ENCODE measurements at places on chromosomes 5 and 9.

- DNase-seq, result no peak
Observed at GRCh38 chr9:129908906-129909305, 73.6 kb downstream of the USP20 start.

GRCh38 chr5:81388169-81388568 is 5.8 kb downstream of the ACOT12 start:
- DNase-seq, result no peak

DNA sequence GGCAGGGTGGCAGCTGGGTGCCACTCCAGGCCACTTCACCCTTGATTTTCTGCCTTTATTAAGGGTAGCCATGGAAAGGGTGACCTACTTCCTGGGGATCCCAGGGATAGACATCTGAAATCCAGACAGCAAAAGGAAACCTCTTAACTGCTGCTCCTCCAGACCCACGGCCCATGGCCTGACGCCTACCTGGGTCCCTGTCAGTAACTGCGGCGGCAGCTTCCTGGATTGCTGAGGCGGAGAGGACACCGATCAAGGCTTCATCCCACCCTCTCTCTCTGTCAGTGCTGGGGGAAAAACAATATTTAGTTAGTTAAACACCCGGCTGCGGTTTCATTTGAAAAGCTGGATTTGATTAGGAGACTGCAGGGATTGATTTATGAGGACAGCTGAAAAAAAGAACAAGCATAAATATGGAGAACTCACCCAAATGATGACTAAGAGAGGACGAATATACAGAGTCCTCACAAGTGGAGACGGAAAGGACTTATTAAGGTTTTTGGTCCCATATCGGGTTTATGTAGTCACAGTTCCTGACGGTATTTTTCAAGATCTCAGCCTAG is 158.7 kb upstream of the KLF4 start:
- no peak for DNase-seq

GRCh38 chr9:73541923-73542322 is 390.3 kb downstream of the ANXA1 start:
- no peak for DNase-seq

GRCh38 chr5:95770830-95771708 is 39.9 kb downstream of the RHOBTB3 start:
- DNase-seq, result no peak

GRCh38 chr5:34524123-34524522 is 132.0 kb upstream of the RAI14 start:
- no peak for DNase-seq

GRCh38 chr5:58300346-58300895 is 159.5 kb downstream of the PLK2 start:
- no peak for DNase-seq

GRCh38 chr9:93392974-93393373 is 58.5 kb upstream of the FAM120A start:
- no peak for DNase-seq

DNA sequence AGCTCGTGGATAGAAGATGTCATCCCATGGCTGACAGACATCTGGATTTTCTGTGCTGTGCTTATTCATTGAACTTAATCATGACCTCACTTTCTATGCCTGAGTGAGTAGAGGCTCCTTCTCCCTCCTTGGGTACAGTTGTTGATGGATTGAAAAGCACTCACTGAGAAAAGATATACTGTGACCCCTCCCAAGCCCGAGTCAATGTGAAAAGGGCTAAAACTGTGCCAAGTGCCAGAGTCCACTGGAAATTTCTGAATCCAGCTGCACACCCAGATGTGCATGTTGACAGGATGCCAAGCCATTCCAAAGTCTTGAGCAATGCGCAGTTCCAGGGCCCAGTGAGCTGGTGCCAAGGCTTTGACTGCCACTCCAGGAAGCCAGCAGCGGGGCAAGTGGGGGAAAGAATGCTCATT is 473.0 kb downstream of the NTRK2 start:
- DNase-seq, result no peak

GRCh38 chr9:3032898-3033297 is 189.0 kb upstream of the PUM3 start:
- no peak for DNase-seq

DNA sequence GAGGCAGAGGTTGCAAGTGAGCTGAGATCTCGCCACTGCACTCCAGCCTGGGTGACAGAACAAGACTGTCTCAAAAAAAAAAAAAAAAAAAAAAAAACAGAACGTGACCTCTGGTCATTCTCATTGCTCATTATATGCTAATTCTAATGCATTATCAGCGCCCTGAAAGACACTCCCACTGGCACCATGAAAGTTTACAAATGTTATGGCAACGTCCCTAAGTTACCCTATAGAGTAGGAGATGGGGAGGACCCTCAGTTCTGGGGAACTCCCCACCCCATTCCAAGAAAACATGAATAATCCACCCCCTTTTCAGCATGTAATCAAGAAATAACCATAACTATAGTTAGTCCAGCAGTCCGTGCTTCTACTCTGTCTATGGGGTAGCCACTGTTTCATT is 48.9 kb upstream of the DENND4C start:
- no peak for DNase-seq

DNA sequence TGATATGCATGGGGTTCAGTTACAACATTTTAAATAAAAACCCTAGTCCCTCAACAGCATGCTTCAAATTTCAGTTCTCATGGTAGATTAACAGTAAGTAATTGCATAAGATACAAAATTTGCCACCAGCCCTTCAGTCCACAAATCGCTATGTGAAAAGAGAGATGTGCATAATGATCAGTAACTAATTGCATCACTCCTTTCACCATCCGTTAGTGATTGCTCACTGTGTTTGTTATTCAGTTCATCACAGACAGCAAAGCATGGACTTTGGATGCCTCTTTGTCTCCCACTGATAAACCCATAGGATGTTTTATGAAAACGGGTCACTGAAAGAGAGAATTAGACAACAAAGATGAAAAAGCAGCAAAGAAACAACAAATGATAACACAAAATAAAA is 103.2 kb downstream of the MCTP1 start:
- DNase-seq, result no peak

DNA sequence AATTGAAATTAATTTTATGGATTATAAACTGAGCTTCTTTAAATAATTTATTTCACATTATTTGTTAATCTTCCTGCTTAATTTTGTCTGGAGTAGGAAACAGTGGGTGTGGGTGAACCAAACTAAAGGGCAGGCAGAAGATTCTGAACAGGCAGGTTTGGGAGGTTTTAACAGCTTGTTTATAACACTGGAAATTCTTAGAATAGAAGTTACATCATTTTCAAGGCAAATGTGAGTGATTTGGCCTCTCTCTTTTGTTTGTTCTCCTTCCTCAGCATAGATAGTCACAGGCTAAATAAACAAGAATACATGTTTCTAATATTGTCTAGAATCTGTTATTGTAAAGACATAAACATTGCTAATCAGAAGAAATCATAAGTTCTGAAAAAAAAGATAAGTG is 970.9 kb upstream of the NUDT12 start:
- no peak for DNase-seq

GRCh38 chr9:132068605-132069004 is 11.1 kb downstream of the MED27 start:
- no peak for DNase-seq

DNA sequence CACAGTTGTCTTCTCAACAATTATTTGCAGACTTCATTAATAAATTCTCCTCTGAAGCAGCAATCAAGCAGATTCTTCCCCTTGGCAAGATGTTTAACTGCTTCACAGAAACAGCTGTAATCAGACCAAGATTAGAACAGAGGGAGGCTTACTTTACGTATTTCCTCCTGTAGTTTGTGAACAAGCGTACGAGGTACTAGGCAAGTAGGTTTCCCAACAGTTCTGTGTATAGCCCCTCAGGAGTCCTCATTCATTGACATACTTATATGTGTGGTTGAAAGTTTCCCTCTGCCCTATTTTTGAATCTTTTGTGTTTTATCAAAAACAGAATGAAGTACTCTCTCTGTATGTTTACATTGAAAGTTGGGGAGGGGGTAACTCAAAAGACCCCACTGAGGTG is 128.0 kb downstream of the SPATA31D1 start:
- no peak for DNase-seq

- no peak for DNase-seq
Observed at GRCh38 chr5:75568202-75568601, 43.1 kb upstream of the ANKDD1B start.

DNA sequence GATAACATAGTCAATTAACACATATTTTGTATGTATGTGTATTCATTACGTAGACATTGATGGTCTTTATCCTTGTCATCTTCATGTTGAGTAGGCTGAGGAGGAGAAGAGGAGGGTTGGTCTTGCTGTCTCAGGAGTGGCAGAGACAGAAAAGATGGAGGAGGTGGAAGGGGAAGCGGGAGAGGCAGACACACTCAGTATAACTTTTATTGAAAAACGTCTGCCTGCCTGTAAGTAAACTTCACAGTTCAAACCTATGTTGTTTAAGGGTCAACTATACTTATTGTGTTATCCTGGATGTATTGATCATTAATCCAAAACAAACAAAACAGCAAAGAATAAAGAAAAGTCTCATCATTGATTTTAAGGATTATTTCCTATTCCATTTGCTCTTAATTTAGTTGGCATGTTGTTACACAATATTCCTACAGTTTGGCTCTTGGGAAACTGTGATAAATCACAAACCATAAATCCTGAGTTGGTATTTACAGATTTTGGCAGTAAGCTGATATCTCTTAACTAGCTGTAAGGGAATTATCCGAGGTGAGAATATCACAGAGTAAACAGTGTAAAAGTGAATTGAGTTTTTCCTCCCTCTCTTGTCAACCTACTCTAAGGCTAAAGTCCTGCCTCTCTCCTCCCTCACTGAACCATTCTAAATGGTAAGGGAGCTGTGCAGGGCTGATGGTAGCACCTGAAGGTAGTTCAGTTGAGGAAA is 487.2 kb downstream of the SPATA31D1 start:
- no peak for DNase-seq

- no peak for DNase-seq
Observed at GRCh38 chr5:125215593-125215992, 469.2 kb upstream of the ZNF608 start.

DNA sequence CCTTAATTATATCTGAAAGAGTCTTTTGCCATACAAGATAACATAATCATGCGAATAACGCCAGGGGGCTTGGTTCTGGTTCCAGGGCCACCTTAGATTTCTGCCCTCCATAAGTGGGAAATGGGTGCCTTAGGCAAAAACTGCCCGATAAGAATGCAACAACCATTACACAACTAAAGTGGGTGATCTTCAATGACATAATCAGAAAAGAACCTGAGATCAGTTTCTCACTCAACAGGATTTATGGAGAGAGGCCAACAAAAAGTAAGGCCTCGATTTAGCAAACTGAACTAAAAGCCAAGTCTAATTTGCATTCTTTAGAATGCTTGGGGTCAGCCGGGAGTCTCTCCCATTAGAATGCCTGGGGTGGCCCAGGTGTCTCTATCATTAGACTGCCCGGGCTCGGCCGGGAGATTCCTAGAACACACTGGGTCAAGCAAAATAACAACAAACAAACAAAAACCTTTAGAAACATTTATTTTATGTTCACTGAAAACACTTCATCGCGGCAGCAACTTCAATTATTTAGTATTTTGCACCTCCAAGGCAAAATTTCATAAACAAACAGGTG is 194.8 kb downstream of the AUH start:
- DNase-seq, result no peak

DNA sequence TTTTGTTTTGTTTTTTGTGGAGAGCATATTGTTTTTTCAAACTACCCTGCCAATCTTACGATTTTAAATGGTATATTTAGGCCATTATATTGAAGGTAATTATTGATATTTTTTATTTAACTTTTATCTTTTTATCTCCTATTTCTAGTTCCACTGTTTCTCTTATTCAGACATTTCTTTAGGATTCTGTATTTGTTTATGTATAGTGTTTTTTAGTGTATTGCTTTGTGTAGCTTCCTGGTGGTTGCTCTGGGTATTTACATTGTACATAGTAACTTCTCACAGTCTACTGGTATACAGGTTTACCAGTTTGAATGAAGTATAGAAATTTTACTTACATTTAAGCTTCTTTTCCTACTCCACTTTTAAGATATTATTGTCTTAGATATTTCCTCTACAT is 63.2 kb downstream of the ERCC6L2 start:
- DNase-seq, result no peak

DNA sequence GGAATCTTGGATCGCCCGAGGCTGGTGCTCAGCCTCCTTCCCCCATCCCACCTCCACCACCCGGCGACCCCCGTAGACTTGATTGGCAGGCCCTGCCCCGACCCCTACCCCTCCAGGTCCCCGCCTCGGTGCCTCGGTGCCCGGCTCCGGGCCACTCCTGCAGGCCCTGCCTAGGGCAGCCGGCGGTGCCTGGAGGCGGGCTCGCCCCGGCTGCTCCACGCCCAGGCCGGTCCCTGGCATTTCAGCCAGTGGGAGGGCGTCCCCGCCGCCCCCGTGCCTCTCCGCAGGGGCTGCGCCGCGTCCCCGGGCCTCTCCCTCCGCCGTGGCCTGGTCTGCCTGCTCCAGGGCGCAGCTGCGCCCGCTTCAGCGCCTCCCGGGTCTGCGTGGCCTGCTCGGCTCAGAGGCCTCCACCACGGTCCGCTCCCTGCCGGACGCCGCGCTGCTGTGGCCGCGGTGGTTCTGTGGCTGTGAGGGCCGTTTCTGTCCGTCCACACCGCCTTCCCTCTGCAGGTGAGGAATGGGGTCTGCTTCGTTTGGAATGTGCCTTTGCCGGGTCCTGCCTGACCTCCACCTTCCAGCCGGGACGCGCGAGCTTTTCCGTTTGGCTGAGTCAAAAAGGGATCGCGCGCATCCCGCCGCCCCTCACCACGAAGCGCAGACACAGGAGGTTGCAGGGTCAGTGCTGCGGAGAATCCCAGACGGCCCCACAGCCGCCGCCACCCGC is 48.3 kb upstream of the IRX4 start:
- no peak for DNase-seq

GRCh38 chr5:95759005-95759404 is 27.9 kb downstream of the RHOBTB3 start:
- DNase-seq, result no peak

DNA sequence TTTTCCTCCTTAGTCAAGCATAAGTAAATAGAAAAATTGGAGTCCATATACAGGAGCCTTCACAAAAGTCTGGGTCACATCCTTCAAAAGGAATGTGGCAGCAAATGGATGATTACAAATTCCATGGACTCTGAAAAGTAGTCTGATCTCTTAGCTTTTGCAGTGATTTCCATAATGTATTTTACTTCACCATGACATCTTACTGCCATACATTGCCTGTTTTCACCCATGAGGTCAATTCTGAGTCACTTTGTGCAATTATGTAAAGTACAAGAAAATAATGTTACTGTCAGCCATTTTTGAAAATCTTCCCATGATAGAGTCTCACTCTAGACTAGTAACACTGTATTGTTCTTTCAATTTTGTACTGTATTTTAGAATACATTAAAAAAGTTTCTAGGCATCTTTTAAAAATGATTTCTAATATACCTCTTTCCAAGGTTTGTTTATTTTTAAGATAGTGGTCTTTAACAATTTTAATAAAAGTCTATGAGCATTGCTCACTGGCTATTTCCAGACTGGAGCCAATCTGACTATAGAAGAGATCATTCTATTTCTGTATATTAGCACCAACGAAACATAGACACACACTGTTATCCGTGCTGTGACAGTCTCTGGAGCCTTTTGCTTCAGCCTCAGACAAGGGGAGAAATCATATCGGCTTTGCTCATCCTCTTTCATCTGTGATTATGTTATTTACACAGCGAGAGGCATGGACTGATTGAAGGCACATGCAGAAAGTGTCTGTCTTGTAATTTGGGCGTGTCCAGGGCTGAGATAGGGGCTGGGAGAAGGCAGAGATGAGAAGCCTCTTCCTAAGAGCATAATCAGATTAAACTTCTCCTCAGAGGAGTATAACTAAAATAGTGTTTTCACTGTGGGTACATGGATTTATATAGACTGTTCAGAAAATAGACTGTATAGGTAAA is 22.9 kb upstream of the ACTBL2 start:
- no peak for DNase-seq

- DNase-seq, result no peak
Observed at GRCh38 chr9:19130436-19130835, 3.1 kb upstream of the PLIN2 start.

Data from H1 (cell line).